Activated T-cell treated with anti-CD3 and anti-CD28 coated beads for 24 hours (primary cell): ENCODE measurements at places on chromosomes 6 and 20.

DNA sequence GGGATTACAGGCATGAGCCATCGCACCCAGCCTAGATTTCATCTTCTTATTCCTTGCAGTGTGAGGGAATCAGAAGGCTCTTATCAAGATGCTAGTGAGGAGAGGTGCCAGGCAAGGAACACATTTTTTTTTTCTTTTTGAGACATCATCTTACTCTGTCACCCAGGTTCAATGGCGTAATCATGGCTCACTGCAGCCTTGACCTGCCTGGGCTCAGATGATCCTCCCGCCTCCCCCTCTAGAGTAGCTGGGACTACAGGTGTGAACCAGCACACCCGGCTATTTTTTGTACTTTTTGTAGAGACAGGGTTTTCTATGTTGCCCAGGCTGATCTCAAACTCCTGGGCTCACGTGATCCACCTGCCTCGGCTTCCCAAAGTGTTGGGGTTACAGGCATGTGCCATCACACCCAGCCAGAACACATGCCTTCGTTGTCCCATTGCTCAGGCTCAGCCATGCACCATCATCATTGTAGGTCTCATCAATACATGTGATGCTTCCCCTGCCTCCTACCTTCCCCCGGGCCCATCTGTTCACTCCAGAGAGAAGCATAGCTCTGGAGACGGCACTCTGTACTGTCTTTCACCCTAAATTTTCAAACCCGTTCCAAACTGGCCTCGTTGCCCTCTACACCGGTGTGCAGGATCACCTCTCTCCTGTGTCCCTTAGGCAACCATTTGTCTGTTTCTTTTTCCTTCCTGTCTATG, 10.1 kb downstream of the FLOT1 start:
- no peak for DNase-seq

DNA sequence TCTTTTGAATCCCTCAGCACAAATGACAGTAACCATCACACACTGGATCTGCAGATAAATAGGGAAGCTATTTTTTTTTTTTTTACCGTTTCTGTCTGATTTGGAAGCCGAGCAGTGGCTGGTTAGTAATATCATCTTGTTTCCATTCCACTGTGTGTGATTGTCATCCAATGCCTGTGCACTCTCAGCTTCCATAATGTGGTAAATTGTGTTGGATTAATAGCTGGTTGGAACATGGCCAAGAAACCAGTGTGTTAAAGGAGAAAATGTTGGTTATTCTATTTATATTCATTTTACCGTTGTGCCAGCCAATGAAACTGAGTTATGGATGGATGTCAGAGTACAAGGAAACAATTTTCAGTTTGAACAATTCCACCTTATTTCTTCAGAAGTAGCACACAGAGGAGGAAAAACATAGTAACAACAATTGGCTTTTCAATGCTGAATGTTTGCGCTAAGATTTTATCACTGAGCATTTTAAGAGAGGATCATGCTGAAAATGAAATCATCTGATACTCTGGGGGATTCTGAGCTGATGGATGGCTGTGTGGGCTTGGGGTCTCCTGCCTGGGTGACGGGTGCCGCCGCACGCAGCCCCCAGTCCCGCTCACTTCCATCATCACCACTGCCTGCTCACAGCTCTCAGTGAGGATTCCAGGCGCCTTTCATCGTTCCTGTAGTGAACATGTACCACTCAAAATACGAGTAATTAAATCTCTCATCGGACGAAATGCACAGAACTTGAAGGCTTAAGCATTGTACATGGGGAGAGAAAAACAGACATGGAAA, 40.7 kb upstream of the EXOC2 start:
- DNase-seq = no peak

DNA sequence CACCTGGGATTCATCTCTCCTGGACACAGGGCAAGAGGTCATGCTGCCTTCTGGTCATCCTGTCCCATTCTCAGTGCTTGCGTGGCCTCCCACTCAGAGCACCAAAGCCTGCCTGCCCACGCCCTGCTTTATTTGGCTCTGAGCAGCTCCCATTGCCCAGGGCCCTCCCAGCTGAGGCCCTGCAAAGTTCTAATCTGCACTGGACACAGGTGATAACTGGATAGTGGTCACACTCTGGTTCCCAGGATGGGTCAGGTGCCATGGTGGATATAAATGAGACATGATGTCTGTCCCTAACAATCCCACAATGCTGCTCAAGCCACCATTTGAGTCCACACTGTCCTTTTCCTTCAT, 39.5 kb downstream of the CPXM1 start:
- DNase-seq = no peak

GRCh38 chr20:11454966-11455799, 462.5 kb upstream of the BTBD3 start:
- no peak for DNase-seq

DNA sequence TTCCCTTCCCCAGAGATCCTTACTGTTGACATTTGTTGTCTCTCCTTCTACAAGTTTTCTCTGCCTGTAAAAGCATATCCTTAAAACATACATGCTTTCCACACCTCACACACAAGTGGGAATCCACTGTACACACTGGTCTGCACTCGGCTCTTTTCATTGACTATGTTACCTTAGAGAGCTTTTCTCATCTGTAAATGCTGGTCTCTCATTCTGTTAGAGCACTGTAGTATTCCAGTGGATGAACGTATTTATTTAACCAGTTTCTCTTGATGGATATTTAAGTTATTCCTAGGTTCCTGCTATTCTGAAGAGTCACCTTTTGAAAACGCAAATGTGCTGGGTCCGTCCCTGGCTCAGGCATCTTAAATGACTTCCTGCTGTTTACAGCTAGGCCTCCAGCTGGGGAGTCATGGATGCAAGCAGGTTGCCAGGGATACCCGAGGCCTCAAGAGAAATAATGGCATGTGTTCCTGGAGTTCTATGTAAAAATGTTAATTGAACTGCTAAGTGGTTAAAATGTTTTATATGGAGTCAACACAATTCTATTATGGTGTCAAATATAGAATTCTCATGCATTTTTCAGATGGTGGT, 61.1 kb upstream of the TGM3 start:
- no peak for DNase-seq

DNA sequence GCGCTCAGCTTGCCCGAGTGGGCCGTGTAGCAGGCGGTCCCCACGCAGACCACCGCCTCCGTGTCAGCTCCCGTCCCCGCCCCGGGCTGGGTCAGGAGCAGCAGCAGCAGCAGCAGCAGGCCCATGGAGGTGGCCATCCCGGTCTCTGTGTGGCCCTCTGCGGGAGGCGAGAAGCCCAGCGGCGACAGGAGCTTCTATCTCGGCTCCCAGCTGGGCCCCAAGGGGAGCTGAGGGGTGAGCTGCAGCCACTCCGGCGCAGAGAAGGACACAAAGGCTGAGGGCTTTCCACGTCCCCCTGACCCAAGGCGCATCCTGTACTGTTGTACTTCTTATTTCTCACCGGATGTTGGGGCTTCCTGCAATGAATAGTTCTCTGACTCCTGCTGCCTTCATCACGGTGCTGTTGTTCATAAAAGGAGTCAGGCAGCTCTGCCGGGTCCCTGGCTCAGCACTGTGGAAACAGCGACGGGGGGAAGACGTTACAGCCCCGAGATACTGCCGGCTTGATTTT, at the start of gene CD93:
Gene CD93, minus strand, starts transcription at position 269 of the 511 bp plus-strand sequence. Its CDS starts 132 bp downstream, at position 137.
- DNase-seq = no peak

- DNase-seq = no peak
Observed at GRCh38 chr20:53891306-53891894, 179.0 kb downstream of the BCAS1 start.

DNA sequence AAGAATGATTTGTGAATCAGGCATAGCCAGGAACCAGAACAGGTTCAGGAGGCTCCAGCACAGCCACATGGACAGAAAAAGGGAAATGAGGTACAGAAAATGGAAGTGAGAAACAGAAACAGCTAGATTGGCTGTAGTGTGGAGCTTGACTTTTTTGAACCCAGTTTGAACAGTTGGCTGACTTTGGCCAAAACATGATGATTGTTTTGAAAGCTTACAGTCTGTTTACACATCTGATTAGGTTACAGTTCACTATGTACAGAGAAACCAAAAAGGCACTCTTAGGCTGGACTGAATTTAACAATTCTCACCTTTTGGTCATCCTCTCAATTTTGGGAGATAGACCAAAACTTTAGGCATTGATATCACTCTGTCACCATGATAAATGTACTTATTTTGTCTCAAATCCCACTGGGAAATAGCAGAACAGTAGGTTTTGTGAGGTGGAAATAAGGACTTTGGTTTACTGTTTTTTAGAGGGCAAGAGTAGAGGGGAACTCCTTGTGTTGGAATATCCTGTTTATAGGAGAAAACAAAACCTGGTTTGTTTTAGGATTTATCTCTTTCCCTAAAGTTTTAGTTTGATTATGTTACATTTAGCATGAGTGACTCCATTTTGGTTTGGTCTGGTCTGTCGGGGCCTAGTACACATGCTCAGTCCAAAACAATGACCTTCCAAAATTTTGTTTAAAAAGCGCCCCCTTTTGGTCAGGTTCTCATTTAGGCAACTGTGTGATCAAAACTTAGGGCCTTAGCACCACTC, 123.1 kb downstream of the OLIG3 start:
- DNase-seq = no peak

- DNase-seq = no peak
Observed at GRCh38 chr20:34574426-34574825, 15.9 kb downstream of the MAP1LC3A start.

DNA sequence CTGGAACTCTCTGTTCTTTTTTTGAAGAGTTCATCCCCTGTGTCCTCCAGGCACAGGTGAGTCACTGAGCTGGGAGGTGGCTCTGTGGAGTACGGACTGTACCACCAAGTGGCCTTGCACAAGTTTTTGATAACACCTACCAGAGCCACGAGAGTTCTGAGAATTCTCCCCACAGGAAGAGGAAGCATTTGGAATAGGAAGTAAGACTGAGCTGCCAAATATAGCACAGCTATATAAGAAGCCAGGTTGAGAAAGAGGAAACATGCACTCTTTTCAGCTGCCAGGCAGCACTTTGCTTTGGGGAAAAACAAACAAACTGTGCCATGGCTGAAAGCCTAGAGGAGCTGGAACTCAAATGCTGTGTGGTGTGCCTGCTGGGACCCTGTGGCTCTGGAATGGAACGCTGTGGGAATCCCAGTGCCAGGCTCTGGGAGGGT, 70.8 kb upstream of the RIPOR2 start:
- DNase-seq = no peak

- DNase-seq = no peak
Observed at GRCh38 chr6:98678481-98678880, 155.9 kb upstream of the POU3F2 start.

DNA sequence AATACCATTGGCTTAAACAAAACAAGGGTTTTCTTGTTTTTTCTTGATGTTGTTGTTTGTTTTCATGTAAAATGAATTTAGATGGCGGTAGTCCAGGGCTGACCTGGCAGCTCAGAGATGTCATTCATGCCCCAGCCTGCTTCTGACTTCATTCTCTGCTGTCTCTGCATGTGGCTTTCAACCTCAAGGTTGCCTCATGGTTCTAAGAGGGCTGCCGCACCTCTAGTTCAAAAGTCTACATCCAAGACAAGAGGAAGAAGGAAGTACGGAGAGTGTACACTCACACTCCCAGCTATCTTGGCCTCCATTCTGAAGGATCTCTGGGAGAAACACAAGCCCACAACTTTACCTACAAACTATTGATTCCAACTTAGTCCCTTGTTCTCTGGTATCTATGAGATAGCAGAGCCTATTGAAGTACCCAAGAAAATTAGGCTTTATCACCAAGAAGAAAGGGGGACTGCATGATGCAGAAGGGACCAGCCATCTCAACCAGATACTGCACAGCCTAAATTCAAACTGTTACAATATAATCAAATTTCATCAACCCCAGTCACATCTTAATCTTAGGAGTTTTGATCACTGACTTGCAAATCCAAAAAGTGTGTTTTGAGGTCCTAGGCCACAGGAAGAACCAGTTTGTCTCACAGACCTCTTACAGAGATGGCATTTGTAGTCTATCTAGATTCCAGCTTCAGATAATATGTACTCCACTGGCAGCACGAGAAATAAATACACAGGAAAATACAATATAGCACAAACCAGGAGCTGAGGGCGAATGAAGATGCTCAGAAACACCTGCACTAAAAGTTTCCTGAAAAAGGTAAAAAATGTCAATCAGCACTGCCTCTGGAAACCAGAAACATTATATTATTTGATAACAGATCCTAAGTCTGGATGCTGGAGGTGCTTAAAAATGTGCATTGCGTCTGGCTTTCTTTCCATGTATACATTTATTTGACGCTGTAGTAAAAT, 866 bp upstream of the BTN3A3 start:
- no peak for DNase-seq

DNA sequence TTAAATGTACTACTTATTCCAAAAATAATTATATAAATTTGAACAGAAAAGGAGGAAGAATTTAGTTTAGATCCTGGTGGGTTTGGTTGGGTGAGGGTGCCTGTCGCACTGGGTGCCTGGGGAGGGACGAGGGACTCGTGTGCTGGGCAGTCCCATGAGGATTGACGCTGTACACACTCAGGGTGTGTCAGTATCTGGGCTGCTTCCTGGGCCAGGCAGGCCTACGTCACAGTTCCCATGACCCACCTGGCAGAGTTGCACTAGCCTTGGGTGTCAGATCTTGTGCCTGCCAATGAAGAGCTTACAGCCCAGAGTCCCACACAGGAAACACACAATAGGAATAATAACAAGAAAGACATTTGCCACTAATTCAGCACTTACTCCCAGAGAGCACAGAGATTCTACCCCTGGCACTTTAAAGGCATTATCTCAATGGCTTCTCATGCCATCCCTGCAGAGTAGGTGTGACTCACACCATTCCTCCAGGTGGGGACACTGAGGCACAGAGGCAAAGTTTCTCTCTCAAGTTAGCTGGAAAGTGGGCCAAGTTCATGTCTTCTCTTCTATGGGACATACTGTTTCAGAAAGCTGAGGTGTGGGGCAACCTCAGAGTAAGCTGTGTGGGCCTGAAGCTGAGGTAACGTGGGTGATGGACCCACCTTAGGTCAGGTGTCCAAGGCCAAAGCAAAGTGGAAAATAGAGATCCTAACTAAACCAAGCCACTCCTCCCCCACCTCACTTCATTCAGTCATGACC, 1.3 kb upstream of the SDCBP2 start:
- no peak for DNase-seq

GRCh38 chr6:153251326-153251725, 120.2 kb upstream of the RGS17 start:
- DNase-seq = no peak

GRCh38 chr6:25175196-25175595, 104.0 kb upstream of the CARMIL1 start:
- DNase-seq = no peak

- no peak for DNase-seq
Observed at GRCh38 chr6:159935065-159935464, 33.8 kb upstream of the IGF2R start.

- DNase-seq = no peak
Observed at GRCh38 chr6:37256692-37257319, 766 bp upstream of the TBC1D22B start.

- no peak for DNase-seq
Observed at GRCh38 chr6:46080111-46080510, 49.7 kb upstream of the ENPP4 start.

DNA sequence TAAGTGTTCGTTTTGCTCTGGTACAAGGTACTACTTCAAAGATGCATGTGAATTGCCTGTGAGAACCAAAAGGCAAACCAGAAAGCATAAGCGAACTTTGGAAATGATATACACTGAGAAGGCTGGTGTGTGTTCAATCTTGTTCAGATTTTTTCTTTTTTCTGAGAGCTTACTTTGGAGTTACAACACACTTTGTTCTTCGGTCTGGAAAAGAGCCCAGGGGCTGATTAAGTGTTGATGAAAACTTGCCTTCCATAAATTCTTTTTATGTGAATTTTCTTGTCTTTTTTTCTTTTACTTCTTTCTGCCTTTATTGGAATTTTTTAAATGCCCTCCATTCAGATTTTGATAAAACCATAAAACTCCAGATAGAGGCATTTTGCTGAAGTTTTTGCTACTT, 395.1 kb upstream of the SASH1 start:
- no peak for DNase-seq
